ENCODE measurements at places on chromosomes 5 and 9. TPM values are rescaled to one million over a fixed set of nuclear protein-coding genes. Genes with fewer than 3 reads are reported as not detected.

DNA sequence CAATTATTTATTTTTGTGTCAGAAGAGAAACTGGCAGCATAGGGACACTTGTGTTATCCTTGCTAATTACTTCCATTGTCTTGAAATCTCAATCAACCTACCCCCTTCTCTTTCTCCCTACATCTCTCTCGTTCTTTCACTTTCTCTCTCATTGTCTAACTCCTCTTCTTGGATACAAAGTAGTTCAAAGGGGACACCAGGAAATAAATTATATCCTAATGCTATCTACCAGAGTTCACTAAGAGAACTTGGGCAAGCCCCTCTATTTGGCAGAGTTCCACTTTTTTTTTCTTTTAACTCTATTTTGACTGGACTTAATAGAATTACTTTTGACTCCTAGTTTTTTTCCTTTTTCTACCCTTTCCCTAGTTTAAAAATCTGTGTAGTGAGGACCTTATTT, 102.2 kb downstream of the MEF2C start:
- no peak for DNase-seq

DNA sequence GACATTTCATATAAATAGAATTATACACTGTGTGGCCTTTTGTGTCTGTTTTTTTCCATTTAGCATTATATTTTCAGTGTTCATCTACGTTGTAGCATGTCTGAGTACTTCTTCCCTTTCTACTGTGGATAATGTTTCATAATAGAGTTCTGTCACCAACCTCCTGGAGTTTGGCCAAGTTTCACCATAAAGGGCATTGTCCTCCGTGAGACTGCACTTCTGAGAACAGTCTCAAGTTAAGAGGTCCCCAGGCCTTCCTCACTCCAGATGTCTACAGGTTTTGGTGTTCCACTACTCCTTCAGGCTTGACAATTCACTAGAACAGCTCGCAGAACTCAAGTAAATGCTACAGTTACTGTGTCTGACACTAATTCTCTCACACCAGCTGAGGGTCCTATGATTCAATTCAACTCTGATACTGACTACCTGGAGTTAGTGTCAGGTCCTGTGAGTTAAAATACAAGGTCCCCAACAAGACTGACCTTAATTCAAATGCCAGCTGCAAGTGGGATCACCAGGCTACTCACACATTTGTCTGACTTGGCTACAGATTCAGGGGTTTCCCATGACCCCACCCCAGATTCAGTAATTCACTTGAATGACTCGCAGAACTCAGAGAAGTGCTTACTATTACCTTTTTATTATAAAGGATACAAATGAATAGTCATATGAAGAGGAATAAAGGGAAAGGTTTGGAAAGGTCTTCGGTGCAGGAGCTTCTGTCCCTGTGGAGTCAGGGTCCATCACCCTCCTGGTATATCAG, 31.1 kb downstream of the SLC35A4 start:
- DNase-seq, result no peak

- DNase-seq, result no peak
These were observed 115.4 kb downstream of the DENND1A start for GRCh38 chr9:123814496-123814895.

DNA sequence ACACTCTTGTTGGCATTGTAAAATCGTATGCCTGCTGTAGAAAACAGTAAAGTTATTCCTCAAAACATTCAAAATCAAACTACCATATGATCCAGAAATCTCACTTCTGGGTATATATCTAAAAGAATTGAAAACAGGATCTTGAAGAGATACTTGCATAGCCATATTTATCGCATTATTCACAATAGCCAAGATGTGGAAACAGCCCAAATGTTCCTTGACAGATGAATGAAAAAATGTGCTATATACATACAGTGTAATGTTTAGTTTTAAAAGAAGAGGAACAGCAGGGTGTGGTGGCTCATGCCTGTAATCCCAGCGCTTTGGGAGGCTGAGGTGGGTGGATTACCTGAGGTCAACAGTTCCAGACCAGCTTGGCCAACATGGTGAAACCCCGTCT, 234.1 kb upstream of the DAB2 start:
- no peak for DNase-seq

DNA sequence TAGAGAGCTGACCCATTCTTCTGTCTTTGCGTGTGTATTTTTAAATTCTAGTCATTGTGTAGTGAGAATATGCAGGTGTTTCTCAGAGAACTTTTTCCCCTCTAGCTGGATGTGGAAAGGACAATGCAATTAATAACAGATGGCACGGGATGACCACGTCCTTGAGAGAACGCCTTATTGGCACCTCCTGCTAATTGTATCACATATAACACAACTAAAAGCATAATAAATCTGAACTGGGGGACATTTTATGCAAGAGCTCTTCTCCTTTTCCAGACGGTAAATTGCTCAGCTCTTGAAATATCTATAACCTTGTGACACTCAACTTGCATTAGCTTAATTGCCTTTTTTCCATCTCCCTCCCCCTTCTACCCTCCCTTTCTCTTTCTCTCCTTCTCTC, 62.9 kb upstream of the IZUMO3 start:
- no peak for DNase-seq

DNA sequence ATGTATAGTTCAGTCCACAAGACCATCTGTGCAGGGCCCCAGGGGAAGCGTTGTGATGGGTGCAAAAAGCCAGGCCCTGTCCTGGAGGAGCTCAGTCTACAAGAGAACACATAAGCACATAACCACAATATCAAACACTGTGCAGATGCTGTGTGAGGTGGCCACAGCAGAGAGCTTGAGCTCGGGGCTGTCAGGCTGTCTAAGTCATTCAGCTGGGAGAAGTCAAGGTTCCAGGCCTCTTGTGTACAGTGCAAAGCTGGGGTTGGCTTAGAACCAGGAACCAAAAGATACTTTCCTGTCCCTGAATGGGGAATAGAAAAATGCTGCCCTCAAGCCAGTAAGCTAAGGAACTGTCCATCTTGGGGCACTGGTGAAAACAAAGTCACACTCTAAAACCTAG, 75.0 kb downstream of the PRDM6 start:
- DNase-seq, result no peak

- DNase-seq, result no peak
These were observed 176.8 kb downstream of the MAT2B start for GRCh38 chr5:163682234-163682633.

DNA sequence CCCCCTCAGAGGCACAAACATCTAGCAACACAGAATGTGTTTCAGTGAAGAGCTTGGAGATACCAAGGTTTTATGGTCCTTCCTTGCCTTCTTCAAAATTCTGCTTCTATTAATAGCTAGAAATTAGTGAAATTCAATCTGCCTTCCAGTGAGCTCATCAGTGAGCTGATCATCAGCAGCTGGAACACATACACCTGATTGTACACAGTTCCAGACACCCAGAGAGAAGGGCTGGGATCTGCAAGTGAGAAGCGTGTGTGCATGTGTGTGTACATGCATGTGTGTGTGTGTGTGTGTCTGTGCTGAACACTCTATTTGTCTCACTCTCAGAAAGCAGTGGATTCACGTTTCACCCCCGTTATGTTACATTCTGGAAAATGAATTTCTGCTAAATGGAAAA, 28.5 kb downstream of the CFAP90 start:
- DNase-seq, result no peak

DNA sequence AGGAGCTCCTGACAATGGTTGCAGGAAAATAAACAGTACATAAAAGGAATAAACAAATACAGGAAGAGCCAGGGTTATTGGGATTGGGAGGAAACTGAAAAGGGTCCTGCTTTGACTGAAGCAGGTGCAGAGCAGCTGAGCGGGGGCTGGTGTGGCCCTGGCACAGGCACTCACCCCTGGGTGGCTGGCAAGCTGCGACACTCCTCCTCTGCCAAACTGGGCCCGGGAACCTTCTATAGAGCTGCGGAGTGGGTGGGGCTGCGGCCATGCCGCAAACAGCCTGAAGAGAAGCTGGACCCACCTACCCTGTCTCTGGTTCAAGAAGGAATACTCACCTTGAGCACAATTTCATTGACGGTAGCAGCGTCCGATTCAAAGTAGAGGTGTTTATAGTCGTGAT, 182.5 kb downstream of the GAPVD1 start:
- DNase-seq, result peak; percentile 55

- no peak for DNase-seq
These were observed 817.1 kb downstream of the TLR4 start for GRCh38 chr9:118521261-118521660.

- DNase-seq, result no peak
These were observed 10.7 kb downstream of the NKD2 start for GRCh38 chr5:1019001-1019905.

Gene CTNND2
- 41.3 TPM for total RNA-seq

Gene PCDHGB2
- 16.2 TPM for total RNA-seq

Gene NINJ1
- 46.4 TPM for total RNA-seq

Gene PRR7
- 5.1 TPM for total RNA-seq

Gene SLC34A1
- total RNA-seq, result not detected

Measured in cardiac septum (tissue), 1 donor.